ENCODE measurements at places on chromosomes 7 and 10.

GRCh38 chr7:143885951-143886350 lies 16.0 kb downstream of the TCAF1 start:
- no peak for DNase-seq

DNA sequence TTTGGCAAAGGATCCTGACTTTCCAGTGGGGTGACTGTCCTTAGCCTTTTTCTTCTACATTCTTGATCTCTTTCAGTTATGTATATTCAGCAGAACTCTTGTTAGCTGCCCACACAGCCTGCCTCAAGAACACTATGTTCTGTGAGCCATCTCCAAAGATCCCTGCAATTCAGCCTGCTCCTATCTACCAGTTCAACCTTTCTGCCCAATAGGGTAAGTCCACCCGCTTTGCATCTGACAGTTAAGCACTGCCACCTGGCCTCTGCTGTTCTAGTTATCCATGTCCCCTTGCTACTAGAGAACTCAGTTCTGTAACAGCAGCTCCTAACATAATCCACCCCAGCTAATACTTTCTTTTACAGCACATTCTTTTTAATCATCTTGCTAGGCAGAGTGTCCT lies 13.5 kb downstream of the OR9A2 start:
- DNase-seq = no peak

DNA sequence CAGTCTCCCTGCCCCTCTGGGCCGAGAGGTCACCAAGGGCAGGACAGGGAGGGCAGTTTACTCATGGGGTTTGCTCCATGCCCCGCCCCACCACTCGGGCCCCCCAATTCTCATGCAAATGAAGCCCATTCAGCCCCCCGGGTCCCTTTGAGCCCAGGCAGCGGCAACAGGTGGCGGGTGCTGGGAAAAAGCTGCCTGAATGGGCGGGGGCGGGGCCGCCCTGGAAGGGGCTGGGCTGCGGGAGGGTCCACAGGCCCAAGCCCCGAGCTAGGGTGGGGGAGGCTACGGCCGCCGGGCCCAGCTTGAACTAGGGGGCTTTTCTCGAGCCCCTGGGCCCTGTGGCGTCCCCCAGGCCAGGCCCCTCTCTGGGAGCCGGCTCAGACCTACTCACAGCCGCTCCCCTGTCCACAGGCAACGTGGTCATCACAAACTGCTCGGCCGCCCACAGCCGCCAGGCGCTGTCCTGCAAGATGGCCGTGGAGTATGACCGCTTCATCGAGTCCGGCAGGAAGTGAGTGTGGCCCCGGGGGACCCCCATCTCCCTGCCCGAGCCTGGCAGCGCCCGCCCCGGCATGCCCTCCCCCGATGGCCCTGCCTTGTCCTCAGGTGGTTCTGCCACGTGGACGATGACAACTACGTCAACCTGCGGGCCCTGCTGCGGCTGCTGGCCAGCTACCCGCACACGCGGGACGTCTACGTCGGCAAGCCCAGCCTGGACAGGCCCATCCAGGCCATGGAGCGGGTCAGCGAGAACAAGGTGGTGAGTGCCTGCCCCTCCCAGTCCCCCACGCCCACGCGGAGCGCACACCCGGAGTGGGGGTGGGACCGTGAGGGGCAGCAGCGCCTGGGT lies 5.5 kb downstream of the LFNG start:
- no peak for DNase-seq

- DNase-seq = no peak
Observed at GRCh38 chr10:77041636-77042258, 595.9 kb downstream of the KCNMA1 start.

GRCh38 chr7:42726066-42726785 lies 185.6 kb downstream of the C7orf25 start:
- DNase-seq = no peak

- DNase-seq = no peak
Observed at GRCh38 chr10:34348917-34349485, 466.1 kb downstream of the PARD3 start.

DNA sequence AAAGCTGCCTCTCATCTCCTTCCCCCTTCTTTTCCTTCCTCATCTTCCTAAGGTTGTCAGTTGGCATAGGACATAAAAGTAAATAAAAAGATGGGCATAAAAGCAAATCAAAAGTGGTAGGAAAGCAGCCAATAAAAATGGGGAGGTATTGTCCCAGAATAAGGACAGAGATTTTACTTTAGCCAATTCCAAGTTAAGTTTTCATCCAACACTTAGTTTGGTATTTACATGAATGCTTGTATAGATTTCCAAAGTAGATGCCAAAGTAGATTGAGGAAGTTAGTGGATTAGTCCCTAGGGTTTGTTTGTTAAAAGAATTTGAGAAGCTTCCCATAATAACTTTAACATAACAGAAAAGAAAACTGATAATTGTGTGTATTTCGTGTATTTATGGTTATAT lies 33.7 kb downstream of the HDAC9 start:
- DNase-seq = no peak

GRCh38 chr7:131995324-131995723 lies 438.9 kb upstream of the PODXL start:
- no peak for DNase-seq

- DNase-seq = no peak
Observed at GRCh38 chr7:2510130-2510776, 9.3 kb upstream of the LFNG start.

DNA sequence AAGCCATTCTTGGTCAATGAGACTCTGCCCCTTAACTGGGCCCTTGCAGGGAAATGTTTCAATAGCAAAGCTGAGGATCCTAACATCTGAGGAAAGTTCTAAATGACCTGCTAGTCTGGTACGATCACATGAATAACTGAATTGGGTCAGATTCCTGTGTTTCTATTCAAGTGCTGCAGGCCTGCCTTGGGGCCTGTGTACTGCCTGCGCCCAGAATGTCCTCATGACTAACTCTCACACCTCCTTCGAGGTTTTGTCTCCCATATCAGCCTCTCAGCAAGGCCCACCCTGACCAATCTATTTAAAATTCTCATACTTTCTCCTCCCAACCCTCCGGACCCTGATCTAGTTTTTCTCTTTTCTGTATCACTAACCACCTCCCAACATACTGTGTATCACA lies 4.4 kb downstream of the JAZF1 start:
- no peak for DNase-seq

DNA sequence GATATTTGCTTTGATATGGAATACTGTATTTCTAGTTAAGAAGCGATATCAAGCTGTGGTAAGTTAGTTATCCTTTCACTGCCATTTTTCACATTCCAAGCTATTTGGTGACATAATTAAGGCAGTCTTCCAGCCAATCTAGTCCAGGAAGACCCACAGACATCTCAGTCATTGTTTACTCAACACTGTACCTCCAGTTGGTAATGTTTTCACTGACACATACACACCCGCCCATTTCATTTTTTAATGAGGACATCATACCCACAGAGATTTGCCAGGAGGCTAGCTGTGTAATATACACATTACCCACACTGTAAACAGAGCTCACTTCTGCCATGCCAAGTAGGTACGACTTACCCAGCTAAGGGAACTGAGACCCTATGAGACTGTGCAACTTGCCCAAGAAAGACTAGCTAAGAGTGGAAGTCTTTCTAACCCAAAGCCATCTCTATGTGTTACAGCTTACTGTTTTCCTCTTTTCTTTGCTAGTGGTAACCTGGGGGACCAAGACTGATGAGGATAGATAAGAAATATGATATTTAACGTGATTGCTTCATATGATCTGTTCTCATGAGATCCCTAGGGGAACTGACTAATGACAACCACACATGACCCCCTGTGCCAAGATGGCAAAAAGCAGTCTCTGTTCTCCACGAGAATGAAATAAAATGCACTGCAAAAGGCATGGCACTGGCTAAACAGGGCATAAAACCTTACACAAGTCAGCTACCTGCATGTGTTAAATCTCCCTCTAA lies 179.0 kb downstream of the DGKI start:
- DNase-seq = no peak

DNA sequence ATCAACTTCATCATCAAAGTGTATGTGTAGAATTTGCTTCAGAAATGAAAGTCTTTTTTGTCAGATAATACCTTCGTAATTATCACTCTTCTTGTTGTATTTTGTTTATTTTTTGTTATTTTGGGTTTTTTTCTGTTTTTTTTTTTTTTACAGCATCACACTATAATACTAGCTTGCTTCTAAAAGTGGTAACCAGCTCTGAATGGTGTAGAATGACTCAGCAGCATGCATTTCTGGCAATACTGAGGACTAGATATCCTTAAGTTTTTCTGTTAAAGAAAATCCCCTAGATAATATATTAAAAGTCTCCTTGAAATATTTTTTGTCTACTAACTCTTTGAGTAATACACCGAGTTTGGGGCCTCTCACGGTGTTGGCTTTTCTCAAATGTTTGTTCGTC lies 109.1 kb downstream of the LMBR1 start:
- no peak for DNase-seq

DNA sequence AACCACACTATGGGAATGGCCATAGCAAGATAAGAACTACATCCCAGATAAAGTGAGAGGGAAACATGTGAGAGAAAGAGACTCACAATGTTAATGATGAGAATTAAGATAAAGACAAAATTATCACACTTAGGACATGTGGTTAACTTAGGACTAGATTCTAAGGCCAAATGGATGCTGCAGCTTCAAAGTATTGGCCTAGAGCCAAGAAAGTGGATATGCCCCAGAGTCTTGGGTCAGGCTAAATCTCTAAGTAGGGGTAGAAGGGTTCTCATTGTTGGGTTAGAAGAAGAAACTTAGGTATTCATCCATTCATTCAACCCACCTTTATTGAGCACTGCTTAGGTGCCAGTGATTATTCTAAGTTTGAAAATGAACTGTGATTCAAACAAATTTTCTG lies 818.0 kb downstream of the PHTF2 start:
- no peak for DNase-seq

DNA sequence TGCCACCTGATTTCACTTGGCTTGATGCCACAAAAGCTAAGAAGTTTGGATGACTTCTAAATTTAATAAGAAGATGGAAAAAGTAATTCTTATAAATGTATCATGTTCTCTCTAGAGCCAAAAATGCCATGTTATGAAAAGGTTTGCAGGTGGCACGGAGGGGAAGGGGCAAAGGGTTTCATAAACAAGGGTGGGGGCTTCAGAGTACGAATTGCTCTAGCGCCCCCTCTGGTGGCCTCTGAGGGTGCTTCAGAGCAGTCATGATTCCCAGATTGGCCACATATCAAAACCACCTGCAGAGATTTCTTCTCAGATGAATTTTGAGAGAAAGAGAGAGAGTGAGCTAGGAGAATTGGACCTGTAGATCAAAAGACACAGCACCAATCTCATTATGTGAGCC lies 208.6 kb upstream of the YAE1 start:
- no peak for DNase-seq

GRCh38 chr10:83075016-83075814 lies 1064.1 kb upstream of the GHITM start:
- no peak for DNase-seq

DNA sequence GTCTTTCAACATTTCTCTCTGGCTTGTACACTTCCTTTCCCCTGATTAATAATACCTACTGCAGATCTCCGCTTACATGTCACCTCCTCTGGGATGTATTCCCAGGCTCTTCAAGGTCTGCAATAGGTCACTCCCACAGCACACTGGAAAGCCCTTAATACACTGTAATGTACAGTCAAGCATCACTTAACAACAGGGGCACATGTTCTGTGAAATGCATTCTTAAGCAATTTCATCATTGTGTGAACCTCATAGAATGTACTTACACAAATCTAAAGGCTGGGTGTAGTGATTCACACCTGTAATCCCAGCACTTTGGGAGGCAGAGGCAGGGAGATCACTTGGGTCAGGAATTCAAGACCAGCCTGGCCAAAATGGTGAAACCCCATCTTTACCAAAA lies 1.9 kb downstream of the COX15 start:
- no peak for DNase-seq

DNA sequence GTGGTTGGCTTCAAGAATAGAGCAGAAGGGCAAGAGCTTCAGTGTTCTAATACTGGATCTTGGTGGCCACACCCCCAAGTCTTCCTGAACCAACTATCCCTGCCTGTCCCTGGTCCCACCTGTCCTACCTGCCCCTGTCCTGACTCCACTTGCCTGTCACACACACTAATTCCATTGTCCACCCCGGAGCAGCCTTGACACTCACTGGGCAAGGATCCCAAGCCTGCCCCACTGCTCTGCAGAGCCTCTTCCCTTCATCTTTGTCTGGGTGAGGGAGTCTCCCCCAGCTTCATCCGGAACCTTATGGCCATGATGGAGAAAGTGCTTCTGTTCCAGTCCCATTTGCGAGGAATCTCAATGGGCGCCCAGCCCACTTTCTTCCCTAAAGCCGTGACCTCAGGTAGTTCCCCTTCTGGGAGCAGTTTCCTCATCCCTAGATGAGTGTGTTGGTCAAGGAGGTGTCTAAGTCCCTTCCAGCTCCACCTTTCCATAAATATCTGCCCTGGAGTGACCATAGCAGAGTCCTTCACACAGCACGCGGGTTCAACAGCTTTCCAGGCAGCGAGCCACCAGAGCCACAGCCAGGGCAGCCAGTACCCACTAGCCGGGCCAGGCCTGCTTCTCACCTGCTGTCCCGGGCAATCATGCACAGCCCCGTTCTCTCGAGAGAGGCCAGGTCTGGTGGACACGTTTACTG lies 61.5 kb downstream of the VIPR2 start:
- no peak for DNase-seq

DNA sequence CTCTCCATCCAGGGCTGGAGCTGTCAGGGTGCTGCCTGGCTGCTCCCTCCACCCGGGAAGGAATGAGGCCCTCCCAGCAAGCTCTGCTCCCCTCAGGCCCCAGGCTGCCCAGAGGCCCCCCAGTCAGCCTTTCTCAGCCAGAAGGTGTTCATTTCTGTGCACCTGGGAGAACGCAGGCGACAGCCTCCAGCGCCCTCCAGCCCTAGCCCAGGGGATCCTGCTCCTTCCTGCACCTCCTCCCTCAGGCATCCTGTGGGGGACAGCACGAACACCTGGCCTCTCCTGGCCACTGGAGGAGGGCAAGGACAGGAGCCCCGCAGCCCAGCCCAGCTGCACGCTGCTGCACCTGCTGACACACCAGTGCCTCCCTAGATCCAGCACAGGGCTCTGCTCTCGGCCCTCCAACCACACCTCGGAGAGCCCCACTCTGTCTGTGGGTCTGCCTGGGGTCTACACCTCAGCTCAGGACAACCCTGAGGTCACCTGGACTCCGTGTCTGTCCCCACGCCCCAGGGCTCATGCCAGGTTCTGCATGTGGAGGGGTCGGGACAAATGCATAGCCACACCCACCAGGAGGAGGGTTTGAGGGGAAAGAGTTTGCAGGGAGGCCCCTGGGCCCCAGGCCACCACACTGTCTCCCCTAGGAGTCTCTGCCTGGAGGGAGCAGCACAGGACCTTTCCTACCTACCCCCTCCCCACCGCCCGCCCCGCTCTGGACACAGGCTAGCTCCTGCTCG lies 7.4 kb upstream of the PWWP2B start:
- no peak for DNase-seq

- no peak for DNase-seq
Observed at GRCh38 chr10:66819691-66820090, 106.1 kb upstream of the LRRTM3 start.

- no peak for DNase-seq
Observed at GRCh38 chr10:48494611-48495010, 110.3 kb downstream of the ARHGAP22 start.

DNA sequence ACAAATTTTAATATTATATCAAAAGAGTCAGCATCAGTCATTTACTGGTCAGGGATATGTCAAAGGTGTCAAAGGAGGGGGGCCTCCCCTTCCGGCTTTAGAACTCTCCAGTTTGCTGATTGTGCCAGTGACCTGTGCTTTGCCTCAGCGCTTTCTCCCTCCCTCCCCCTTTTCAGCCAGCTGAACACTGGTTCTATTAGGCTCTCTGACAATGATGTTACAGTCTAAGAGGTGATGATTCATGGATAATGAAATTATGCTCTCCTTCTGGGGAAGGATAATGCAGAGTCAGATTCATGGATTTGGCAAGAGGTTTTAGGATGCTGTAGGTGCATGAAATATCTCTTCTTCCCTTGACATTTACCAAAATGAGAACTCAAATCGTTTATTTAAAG lies 6.1 kb downstream of the LRRTM3 start:
- DNase-seq = no peak

Data from T-helper 22 cell (primary cell).